NCI-H2081 (cell line): ENCODE measurements at places on chromosomes 3 and 15.
A peak's percentile ranks its signal among the peaks of the same experiment; 100 is the strongest.

- DNase-seq = no peak
Measured at GRCh38 chr3:183701744-183702143, 4.1 kb downstream of the YEATS2 start.

GRCh38 chr3:141240286-141240685 lies 8.7 kb downstream of the PXYLP1 start:
- no peak for DNase-seq

- DNase-seq = no peak
Measured at GRCh38 chr3:112334691-112335433, 1.9 kb downstream of the CD200 start.

GRCh38 chr3:120438665-120439370 lies 12.0 kb downstream of the FSTL1 start:
- DNase-seq = no peak

DNA sequence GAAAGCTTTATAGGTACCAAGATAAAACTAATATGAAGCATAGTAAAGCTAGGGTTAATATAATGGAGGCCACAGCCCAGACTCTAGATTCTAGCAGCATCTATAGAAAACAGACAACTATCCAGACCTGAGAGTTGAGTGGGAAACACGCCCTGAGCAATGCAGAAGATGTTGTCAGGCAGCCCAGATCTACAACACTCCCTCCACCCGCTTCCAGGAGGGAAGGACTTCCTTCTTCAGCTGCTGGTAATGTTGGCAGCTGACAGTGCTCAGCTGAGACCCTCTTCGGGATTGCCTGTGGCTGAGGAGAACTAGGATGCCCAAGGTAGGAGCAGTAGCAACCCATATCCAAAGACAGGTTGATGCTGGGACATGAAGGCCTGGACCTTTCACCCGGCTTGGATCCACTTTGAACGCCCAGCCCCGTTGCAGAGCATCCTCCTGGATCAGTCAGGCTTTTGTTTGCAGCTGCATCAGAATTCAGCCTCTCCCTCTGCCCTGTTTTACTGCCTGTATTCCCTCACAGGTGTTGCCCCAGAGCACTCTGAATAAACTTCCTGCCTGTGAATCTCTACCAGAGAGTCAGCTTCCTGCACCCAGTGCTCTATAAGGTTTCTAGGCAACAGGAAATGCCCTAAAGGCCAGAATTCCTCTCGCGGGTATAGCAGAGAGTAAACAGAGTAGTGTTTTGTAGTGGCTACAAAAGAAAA lies 174.7 kb upstream of the IL12A start:
- peak; percentile 72 for DNase-seq

DNA sequence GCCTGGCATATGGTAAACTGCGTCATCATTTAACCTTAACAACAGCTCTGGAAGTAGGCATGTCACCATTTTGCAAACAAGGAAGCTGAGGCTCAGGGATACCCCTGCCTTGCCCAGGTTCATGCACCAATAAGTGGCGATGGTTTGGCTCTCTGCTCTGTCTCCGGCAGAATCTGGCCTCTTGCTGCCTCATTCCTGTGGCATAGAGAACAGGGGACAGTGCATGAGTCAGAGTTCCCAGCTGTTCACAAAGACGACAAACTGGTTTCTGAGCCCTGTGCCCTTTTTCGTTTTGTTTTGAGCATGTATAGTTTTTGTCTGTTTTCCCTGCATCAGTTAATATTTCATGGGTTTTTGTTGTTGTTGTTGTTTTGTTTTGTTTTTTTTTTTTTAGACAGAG lies 236.8 kb downstream of the OPA1 start:
- DNase-seq = no peak

GRCh38 chr3:152196782-152197181 lies 71.9 kb upstream of the MBNL1 start:
- DNase-seq = no peak

DNA sequence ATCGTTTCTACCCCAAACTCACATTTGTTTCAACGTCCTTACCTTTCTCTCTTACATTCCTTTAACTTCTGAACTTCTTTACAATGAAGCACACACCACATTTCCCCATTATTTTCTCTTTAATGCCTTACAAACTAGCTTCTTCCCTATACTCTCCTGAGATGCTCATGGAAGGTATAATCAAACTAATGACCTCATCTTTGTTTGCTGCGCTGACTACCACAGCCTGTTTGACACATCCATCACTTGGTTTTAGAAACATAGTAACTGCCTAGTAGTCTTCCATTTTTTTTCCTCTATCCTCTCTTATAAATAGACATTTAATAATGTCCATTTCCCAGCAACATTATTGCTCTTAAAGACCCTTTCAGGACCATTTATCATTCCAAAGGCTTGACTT lies 230.5 kb upstream of the LRTM1 start:
- no peak for DNase-seq

- DNase-seq = no peak
Measured at GRCh38 chr15:49558929-49559328, 61.7 kb downstream of the FAM227B start.

- no peak for DNase-seq
Measured at GRCh38 chr15:81955382-81956062, 90.3 kb downstream of the MEX3B start.

DNA sequence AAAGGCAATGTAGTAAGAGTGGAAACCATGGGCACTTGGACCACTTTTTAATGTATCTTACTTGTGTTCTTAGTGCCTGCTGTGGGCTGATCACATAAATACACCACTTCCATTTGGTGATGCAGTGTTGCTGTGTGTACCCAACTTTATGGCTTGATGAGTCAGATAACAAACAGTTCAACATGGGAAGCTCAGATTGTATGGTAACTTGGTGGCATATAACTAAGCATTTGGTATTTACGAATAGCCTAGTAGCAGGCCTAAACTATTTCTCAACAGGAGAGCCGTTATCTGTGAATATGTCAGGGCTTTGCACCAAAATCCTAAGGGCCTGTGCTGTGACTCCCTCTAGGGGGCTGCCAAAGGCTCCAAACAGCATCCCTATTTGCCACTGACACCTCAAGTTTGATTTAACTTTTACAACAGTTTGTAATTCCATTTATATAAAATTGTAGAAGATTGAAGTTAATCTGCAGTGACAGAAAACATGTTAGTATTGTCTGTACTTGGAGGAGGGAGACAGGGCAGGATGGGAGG lies 640.4 kb upstream of the CADM2 start:
- no peak for DNase-seq
